ENCODE measurements at places on chromosomes 7 and 10.

- no peak for DNase-seq
Observed at GRCh38 chr10:11756766-11757315, 14.7 kb downstream of the ECHDC3 start.

GRCh38 chr7:44148961-44149536 is 7.9 kb upstream of the MYL7 start:
- DNase-seq, result no peak

DNA sequence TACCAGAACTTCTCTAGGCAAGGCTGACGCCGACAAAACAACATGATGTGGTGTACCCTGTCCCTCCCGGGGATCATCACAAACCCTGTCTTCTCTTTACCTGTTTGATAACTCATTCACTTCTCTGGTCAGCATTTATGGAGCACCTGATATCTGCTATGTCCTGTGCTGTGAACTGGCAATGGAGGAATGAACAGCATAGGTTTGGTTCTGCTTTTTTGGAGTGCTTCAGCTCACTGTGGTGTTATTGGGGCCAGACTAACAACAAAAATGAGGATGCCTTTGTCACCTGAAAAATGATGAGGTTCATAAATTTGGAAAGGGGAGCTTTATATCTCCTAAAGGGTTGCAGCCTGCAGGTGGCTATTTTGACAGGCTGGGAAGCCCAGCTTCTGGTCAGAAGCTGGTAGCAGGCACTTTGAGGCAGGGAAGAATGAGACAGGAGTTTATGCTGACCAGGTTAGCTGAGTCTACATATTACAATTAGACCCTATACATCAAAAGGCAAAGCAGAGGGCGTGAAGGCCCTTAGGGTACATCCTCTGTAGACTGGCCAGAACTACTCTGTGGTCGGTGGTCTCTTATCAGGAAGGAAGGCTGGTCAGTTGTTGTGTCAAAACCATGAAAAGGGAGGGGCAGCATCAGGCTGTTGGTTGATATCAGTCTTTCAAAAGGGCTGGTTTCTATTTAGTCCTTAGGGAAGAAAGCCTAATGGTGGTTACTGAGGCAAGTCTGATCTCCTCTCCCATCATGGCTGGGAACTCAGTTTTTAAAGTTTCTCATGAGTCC is 42.3 kb downstream of the SH2D4B start:
- no peak for DNase-seq

GRCh38 chr10:75229971-75230370 is 5.8 kb downstream of the COMTD1 start:
- DNase-seq, result no peak

DNA sequence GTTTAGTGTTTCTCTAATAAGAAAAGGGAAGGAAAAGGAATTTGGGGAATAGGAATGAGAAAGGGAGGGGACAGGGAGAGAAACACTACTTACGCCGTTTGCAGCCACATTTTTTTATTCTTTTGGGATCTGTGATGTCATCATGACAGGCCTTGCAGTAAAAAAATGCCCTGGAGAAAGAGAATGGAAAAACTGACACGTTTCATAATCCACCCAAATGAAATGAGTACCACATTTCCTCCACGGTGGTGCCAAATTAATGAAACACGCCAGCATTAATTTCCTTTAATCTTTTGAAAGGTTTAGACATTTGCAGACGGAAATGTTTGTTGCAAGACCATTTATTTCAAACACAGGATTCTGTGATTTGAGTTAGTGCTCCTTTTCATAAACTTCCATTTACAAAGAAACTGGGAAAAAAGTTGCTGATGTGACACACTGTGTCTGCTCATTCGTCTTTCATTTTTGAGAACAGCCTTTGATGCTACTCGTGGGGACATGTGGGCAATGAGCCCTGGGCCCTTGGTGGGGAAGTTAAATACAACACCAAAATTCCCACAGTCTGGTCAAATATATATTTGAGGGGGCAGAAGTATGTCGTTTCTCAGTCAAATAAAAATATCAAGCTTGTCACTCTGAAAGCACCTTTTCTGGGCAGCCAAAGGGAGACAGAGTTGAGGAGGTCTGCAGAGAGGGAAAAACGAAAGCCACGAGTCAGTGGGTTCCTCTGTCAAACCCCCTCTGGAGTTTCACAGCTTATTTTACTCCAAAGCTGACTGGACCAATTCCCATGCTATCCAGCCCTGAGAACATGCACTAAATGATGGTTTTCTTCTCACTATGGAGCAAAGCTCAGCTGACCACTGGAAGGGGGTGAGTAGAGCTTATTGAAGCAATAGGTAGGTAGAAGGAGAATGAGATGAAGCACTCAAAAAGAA is 625.5 kb downstream of the KCNMA1 start:
- no peak for DNase-seq

GRCh38 chr7:39927018-39927417 is 23.0 kb upstream of the CDK13 start:
- DNase-seq, result no peak

DNA sequence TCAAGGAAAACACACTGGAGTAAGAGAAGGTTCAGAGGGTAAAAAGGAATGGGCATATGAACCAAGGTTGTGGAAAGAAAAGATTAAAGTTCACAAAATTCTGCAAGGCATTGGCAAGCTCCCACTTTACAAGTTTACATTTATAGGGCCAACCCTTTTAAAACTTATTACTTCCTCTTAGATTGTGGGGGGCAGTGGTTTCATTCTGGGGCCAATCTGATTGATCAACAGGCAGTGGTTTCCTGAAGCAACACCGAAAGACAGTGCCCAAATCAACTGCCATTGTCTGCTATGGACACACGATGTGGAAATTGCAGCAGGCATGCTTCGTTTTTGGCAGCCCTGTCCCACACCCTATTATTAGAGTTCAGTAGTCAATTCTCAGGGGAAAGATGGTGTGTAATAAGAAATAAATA is 154.0 kb downstream of the SGMS1 start:
- DNase-seq, result no peak

DNA sequence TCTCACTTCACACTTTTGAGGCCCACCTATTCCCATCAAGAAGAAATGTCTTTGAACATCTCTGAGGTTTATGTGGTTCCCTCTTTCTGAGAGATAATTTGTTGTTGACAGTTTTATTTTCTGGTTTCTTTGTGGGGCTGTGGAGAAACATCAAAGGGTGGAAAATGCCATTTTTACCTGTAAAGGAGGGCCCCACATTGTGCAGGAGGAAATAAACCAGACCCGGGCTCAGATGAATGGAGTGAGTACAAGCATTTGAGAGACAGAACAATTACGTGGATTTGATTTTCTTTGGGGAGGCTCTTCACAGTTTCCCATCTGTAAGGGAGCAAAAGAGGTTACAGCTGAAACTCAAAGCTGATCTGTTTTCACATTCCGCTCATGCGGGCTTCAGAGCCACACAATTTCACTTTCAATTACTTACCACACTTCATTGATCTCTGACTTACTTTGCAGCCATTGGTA is 29.8 kb downstream of the ITPRIP start:
- DNase-seq, result no peak

DNA sequence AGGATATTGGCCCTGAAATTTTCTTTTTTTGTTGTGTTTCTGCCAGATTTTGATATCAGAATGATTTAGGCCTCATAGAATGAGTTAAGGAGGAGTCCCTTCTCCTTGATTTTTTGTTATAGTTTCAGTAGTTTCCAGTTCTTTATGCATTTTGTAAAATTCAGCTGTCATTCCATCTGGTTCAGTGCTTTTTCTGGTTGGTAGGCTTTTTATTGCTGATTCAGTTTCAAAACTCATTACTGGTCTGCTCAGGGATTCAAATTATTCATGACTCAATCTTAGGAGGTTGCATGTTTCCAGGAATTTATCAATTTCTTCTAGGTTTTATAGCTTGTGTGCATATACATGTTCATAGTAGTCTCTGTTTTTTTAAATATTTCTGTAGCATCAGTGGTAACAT is 10.1 kb upstream of the TMEM196 start:
- no peak for DNase-seq

GRCh38 chr10:24929056-24929544 is 23.3 kb downstream of the PRTFDC1 start:
- DNase-seq, result no peak

GRCh38 chr7:70372768-70373515 is 759.0 kb upstream of the GALNT17 start:
- DNase-seq, result no peak

DNA sequence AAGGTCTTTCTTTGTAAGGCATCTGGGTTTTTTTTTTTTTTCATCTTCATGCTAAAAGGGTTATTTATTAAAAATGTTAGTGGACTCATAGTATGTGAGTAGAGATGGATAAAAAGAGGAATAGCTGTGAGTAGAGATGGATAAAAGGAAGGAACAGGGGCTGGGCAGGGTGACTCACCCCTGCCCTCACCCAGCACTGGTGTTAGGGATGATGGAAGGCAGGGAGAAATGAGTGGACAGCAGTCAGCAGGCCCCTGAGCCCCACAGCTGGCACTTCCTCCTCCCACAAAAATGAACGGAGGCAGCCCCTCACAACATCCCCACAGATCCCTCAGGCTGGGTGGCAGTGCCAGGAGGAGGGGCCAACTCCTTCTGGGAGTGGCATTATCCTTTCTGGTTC is 39.3 kb downstream of the ANTXRL start:
- no peak for DNase-seq

DNA sequence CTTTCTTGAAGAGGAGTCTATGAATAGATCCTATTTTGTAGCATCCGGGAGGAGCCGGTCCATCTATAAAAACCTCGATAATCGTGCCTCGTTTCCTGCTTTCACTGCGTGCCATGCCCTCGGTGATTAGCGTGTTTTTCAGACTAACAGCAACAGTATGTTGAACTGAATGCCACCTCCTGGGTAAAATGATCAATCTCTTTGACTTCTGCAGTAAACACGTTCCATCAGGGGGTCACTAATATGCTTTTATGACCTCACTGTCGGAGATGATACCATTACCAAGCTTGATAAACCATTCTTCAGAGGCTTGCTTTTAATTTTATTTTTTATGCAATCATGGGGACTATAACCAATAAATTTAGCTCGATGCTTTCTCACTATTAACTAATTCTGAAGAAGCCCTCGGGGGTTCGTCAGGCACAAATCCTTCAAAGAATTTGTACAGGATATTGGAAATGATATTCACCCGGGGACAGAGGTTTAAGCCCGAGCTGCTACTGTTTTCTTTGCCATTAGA is 228.3 kb downstream of the ADARB2 start:
- DNase-seq, result no peak

- DNase-seq, result peak; percentile 39
Observed at GRCh38 chr10:70575874-70576802, 26.4 kb downstream of the PRF1 start.

GRCh38 chr7:117582219-117582704 is 102.4 kb downstream of the CFTR start:
- no peak for DNase-seq

GRCh38 chr7:149879766-149880637 is 6.2 kb downstream of the ATP6V0E2 start:
- DNase-seq, result peak; percentile 30

DNA sequence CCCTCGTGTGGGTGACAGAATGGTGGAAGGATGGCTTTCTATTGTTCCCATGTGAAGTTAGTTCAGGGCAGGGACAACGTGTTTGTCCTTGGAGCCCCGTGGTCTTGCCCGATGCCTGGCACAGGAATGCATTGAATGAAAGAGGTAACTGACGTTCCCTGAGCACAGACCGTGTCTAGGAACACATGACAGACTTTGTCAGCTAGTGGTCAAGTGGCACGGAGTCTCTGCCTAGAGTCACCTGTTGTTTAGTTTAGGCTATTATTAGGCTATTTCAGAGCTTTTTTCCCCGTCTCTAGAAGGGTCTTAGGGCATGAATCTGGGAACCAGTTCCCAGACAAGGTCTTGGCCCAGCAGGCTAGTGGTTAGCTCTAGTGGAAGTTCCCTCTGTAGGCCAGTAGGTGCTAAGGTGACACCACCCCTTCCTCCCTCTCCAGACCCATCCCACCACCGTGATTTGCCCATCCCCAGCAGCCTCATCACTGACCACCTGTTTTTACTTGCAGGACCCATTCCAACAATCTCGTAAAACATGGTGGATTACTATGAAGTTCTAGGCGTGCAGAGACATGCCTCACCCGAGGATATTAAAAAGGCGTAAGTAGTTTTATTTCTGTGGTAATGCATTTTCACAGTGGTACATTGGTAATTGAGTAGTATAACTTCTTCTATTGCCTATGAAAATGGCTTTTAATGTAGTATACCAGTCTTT is 21.4 kb downstream of the DNAJB6 start:
- no peak for DNase-seq

DNA sequence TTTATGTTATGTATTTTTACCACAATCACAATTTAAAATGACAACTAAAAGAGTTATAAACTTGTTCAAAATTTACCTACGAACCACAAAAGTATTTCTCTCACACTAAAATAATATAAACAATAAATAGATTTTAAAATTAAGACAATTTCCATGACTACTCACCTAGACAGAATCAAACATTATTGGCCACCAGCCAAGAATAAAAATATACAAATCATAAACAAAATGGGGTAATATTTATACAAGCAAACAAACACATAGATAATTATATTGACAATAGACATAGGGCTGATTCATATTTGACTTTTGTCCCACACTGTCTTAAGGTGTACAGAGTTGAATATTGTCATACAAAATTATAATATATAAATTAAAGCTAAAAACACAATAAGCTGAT is 119.6 kb upstream of the ZNF92 start:
- no peak for DNase-seq

GRCh38 chr10:120221873-120222485 is 235.0 kb upstream of the PLPP4 start:
- peak; percentile 14 for DNase-seq

GRCh38 chr7:8442814-8443304 is 9.4 kb downstream of the NXPH1 start:
- peak; percentile 45 for DNase-seq

DNA sequence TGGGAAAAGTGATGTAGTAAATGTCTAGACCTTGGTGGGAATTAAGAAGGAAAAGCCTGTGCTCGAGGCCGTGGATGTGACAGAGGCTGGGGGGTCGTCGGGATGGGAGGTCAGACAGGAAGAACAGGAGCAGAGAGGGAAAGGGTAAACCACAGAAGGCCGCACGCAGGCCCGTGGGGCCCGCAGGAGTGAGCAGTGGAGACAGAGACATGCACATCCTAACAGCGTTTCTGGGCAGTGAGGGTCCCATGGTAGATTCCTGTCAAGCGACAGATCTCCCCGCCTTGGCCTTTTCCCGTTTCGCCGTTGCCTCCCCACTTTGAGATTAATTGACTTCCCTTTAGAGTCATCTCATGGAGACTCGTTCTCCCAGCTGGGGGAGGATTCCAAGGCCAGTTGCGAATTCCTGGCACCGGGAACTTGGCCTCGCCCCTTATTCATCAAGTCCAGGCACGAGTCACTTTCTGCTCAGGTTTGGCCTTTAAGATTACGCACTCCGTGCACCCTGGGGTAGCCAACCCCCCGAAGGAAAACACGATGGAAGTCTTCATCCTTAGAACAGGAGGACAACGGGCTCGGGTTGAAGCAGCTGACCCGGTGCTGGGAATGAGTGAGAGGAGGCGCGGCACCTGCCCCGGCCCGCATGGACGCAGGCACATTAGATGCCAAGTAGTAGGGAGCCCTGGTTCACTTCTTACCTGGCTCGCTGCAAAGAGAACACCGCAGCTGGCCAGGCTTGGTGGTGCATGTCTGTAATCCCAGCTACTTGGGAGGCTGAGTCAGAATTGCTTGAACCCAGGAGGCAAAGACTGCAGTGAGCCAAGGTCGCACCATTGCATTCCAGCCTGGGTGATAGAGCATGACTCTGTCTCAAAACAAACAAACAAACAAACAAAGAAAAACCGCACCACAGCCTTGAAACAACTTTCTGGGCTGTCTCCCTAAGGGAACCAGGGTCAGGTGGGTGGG is 315.2 kb upstream of the SHH start:
- DNase-seq, result no peak

All from NCI-H510A treated with DMSO at 0.1 percent for 48 hours (cell line).